Cardiac muscle cell (in vitro differentiated cells and primary cell): ENCODE measurements at places on chromosomes 2 and 18.

- no peak for DNase-seq
Measured at GRCh38 chr2:207847807-207848544, 78.3 kb upstream of the FZD5 start.

GRCh38 chr2:43111788-43112554 is 114.4 kb downstream of the ZFP36L2 start:
- DNase-seq, result no peak

GRCh38 chr2:226299771-226300170 is 499.8 kb downstream of the IRS1 start:
- DNase-seq, result no peak

DNA sequence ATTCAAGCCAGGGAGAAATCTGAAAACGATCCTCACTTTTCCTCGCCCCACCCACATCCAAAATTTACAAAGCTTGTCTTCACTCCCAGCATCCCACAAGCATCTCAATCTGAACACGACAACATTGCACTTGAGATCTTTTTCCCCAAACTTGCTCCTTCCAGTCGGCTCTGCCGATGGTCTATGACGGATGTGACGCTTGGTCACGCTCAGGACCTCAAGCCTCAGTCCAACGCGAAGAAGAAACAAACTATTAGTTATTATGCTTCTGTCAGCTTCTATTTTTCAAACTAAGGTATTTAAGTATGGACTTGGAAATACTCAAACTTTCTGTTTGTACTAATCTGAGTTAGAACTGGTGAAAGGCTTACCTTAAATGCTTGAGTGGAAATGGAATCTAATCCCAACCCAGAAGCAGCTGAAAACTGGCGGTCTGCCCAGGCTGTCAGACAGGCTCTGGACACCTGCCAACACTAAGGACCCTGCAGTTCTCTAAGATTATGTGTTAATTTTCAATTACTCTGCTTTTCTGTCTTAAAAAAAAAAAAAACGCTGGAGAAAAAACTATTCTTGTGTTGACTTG is 132.1 kb upstream of the DNMT3A start:
- DNase-seq, result peak; percentile 76
